ENCODE measurements at places on chromosomes 7 and 10. TPM values are rescaled to one million over a fixed set of nuclear protein-coding genes. Genes with fewer than 3 reads are reported as not detected.
A peak's percentile ranks its signal among the peaks of the same experiment; 100 is the strongest.

Gene MMD2
- not detected for total RNA-seq

Gene LHPP
- 7.7 TPM for total RNA-seq

Gene HHEX
- 3.9 TPM for total RNA-seq

DNA sequence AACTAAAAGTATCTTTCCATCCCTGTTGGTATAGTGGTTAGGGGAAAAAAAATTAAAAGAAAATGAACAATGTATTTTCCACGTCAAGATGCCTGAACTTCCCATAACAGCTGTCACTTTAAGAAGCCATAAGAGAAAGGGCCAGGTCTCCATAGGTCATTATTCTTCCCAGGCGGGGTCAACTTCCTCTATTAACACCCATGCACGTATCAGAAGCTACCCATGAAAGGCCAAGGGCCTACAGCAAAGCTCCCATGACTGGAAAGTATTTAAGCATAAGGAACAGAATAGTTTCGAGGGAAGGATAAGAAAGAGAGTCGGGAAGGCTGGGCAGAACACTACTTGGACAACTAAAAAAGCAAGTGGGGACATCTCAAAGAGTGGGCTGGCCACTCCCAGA, 40.1 kb downstream of the RBM28 start:
- DNase-seq, result no peak

- DNase-seq, result no peak
Measured at GRCh38 chr7:130048906-130049305, 2.3 kb downstream of the ZC3HC1 start.

DNA sequence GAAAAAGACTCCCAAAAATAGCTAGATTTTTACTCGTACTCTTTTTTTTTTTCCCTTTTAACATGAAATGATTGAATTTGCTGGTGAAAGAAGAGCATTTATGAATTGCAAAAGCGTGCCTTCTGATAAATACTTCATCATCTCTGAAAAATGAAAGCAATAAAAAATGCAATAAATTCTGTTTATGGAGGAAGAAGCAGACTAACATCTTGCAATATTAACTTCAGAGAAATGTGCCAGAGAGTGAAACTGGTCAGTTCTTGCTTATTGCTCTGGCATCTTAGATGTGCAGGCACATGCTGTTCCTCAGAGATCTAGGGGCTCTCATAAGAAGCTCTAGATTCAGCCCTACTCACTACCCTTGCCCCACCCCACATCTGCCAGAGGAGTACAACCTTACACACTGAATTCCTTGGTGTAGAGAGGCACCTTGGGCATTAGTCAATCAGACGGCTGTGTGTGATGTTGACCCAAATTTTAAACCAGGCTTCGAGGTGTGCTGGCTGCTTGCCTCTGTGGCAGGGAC, 891.1 kb upstream of the GHITM start:
- peak; percentile 53 for DNase-seq

- DNase-seq, result no peak
Measured at GRCh38 chr7:115707258-115708012, 323.1 kb downstream of the TFEC start.

GRCh38 chr7:139885511-139885910, 56.4 kb downstream of the TBXAS1 start:
- DNase-seq, result no peak

DNA sequence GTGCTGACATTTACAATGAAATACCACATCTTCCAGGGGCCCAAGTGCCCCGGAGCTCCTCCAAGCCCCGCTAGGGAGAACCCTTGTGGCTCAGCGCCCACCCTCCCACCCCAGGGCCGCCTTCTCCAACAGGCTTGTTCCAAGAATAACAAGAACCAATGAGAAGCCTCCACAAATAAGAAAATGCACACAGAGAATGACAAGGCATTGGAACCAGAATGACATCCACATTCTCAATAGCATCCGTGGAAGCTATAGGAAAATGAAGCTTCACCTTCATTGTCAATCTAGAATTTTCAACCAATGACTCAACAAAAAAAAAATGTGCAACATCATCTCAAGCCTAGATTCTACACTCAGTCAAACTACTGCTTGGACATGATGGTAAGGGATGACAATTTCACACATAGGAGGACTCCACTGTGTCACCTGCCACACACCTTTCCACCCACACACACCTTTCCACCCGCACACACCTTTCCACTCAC, 50.4 kb upstream of the PPP2R2D start:
- peak; percentile 48 for DNase-seq

DNA sequence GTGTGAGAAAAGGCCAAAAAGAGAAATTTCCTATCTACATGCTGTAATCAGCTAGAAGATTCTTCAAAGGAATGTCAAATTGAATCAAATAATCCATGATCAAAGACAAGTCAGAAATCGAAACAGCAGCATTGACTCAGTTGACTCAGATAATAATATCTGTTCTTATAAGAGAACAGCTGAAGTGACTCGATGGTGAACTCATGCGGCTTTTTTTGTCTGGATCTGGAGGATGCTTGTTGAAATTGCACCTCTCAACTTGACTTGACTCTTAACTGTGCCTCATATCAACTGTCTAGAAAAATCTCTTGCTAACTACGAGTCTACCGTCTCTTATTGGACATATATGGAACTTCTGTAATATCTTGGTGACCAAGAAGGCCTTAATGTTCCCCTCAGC, 599.5 kb downstream of the PHTF2 start:
- no peak for DNase-seq

DNA sequence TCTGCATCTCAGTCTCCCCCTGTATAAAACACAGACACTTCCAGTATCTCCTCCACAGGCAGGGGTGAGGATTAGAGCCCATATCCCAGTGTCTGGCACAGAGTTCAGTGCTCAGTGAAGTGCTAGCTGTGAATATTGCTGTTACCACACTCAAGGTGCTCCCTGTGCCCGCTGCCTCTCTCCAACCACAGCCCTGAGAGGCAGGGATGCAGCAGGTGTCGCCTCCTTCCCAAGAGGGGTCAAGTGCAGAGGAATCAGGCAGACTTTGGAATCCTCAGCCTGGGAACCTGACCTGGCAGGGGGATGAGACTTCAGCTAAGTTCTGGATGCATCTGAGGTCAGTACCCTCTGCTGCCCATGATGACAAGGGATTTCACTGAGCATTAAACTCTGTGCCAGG, 163.1 kb downstream of the GFRA1 start:
- DNase-seq, result no peak

Data from skin of body (tissue), 3 donors.